GM12878 (cell line): ENCODE measurements at places on chromosomes 16 and 17.
A peak's percentile ranks its signal among the peaks of the same experiment; 100 is the strongest.

- H3K27me3 ChIP-seq: no peaks in the 10 kb centered on the region
- H3K4me1 ChIP-seq: no peaks in the 10 kb centered on the region
These were observed 11.9 kb upstream of the HOXB2 start for GRCh38 chr17:48556576-48557401.

- no peak overlapping the region for H3K4me3 ChIP-seq
- H3K4me1 ChIP-seq: no peaks in the 10 kb centered on the region
- DNase-seq: no peak
- no peaks in the 10 kb centered on the region for H3K36me3 ChIP-seq
These were observed 10.6 kb downstream of the CES1 start for GRCh38 chr16:55822280-55822810.

DNA sequence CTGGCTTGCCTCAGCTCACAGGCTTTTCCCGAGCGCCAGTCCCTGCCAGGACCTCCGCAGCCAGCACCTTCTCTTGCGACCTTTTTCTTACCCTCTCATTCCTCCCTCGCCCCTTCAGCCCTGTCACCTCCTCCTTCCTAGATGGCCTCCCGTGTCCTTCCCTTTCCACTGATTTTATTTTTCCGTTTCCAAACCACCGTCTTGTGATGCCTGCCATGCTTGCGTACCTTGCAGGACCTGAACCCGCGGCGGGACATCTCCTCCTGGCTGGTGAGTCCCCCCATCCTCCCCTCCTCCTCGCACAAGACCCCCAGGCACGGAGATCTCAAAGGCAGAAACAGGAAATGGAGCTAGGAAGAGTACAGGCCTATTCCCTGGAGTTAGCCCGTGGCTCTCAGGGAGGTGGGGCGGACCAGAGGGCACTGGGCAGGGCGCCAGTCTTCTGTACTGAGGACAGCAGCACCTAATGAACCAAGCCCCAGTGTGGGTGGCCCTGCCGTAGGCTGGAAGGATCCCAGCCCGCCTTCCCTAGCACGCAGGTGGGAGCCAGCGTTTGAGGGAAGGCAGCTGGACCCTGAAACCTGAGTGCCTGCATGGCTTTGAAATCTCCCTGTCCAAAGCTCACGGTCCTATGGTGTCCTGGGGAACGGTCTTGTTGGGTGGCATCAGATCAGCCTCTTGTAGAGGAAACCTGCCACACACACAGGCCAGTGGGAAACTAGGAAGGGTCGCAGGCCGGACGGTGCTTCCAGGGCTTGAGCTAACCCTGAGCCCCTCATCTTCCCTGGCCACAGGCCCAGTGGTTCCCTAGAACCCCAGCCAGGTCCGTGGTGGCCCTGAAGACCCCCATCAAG, 612 bp downstream of the CISD3 start:
- peak overlapping the region; percentile 90 for H3K4me3 ChIP-seq
- no peak for DNase-seq
- no peaks in the 10 kb centered on the region; the same call in 1 of the 2 replicates for H3K36me3 ChIP-seq
- H3K27ac ChIP-seq: peak overlapping the region; percentile 34
- H3K4me1 ChIP-seq: peaks cover 38% of the 10 kb centered on the region
- H3K27me3 ChIP-seq: no peaks in the 10 kb centered on the region

GRCh38 chr17:72534776-72535175, 414.0 kb downstream of the SOX9 start:
- H3K4me3 ChIP-seq: no peak overlapping the region
- no peak for DNase-seq
- no peaks in the 10 kb centered on the region for H3K36me3 ChIP-seq
- H3K27me3 ChIP-seq: no peaks in the 10 kb centered on the region
- peaks cover 1% of the 10 kb centered on the region for H3K4me1 ChIP-seq

DNA sequence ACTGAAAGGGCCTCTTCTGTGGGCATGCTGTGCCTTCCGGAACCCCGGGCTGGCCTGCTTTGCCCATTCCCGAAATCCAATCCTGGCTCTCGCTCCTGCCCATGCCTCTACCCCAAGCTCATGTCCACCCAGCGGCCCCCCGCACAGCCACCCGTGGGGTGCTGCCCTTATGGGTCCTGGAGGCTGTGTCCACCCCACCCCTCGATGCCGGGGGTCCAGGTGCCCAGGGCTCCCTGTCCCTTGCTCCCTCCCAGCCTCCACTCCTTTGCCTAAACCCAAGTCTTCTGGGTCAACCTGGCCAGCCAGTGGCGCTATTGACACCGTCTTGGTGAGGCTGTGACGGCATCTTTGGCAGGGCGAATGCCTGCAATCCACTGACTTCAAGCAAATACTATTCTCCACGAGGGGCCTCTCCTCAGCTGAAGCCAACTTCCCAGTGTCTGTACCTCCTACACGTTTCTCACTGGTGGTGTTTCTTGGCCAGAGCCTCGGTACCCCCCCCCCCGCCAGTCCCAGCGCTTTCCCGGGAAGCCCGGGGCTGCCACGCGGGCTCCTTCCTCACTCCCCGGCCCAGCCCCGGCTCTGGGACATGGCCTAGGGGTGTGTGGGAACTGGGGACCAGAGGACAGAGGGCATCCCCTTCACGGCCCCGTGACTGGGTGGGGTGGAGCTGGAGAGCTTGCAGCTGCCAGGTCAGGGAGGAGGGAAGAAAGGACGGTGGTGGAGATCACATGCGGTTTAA, 12.2 kb upstream of the DUS1L start:
- H3K27ac ChIP-seq: no peak overlapping the region
- H3K36me3 ChIP-seq: peaks cover 4% of the 10 kb centered on the region; the same call in 1 of the 2 replicates
- H3K27me3 ChIP-seq: no peaks in the 10 kb centered on the region
- H3K4me3 ChIP-seq: no peak overlapping the region

DNA sequence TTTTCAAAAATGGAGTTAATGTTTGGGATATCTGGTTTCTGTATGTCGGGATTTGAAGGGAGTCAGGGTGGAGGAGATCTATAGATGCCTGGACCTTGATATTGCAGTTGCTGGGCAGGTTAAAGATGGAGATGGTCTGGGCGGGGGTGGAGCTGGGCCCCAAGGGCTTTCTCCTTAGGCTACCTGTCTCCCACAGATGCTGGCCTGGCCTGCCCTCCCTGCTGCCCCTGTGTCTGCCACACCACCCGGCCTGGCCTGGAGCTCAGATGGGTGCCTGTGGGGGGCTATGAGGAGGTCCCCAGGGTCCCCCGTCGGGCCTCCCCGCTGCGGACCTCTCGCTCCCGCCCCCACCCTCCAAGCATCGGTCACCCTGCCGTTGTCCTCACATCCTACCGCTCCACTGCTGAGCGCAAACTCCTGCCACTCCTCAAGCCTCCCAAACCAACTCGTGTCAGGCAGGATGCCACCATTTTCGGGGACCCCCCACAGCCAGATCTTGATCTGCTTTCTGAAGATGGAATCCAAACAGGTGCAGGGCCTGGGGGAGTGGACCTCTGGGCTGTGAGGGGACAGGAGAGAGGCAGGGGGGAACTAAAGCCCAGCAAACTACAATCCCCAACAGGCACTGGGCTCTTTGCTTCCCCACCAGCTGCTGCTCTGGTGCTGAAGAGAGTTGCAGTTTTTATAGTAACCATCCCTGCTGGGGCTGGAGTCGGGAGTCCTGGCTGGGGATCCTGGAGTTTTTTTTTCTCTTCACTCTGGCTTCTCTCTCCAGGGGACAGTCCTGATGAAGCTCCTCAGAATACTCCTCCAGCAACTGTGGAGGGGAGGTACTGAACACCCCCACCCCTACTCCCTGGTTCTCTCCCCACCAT, 2.9 kb downstream of the ARHGEF15 start:
- no peaks in the 10 kb centered on the region for H3K4me1 ChIP-seq
- H3K4me3 ChIP-seq: no peak overlapping the region

- no peaks in the 10 kb centered on the region for H3K4me1 ChIP-seq
- no peaks in the 10 kb centered on the region; the same call in 1 of the 2 replicates for H3K27me3 ChIP-seq
- H3K4me3 ChIP-seq: no peak overlapping the region
- no peak overlapping the region for H3K27ac ChIP-seq
These were observed 40.4 kb upstream of the DNAH17 start for GRCh38 chr17:78617511-78618061.

DNA sequence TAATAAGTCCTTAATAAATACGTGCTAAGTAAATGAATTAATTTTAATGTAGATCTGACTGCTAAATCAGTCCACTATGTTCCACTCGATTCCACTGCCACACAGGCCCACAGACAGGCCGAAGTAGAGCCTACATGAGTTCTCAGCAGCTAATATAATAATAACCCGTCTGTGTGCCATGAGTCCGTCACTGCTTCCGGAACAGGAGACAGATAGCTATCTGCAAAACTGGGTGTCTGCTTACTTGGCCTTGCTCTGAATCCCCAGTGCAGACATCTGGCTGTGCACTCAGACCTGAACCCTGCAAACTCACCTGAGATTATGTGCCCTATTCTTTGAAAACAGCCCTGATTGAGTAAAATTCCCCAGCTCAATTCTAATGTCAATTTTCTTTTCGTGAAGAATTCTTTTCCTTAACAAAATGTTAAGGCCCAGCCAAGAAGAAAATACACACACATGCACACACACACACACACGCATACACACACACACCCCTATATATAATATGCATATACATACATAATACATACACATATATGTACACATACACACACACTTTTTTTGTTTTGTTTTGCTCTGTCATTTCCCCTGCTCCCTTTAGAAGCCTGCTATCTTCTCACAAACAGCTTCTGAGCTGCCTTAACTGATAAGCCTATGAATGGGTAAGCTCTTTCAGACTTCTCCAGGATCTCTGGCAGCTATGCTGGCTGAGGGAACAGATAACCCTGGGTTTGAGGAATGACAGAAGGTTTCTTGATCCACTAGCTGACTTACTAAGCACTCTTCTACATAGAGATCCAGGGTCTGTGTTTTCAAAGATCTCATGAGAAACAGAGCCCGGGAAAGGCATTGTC, 39.8 kb upstream of the TOM1L1 start:
- no peak overlapping the region for H3K4me3 ChIP-seq

DNA sequence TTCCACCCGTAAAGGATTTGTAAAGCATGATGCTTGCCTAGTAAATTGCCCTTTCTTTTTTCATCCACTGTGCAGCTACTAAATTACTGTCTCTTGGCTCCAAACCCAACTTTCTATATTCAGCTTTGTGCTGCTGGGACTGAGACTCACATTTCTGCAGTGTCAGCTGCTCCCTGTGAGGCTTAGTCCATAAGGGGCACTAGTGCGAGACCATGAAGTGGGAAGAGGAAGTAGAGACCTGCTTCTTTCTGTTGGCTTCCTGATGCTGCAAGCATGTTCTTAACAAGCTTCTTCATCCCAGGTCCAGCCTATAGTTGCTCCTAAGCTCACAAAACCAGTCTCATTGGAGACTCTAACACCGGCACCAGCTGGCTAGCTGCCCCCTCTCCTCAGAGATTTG, 74.9 kb upstream of the HS3ST2 start:
- H3K36me3 ChIP-seq: no peaks in the 10 kb centered on the region; the same call in 1 of the 2 replicates
- DNase-seq: no peak
- no peaks in the 10 kb centered on the region for H3K4me1 ChIP-seq
- no peak overlapping the region for H3K4me3 ChIP-seq

- DNase-seq: peak; percentile 19
- no peak overlapping the region for H3K27ac ChIP-seq
- no peaks in the 10 kb centered on the region for H3K36me3 ChIP-seq
- H3K27me3 ChIP-seq: no peaks in the 10 kb centered on the region
- H3K4me3 ChIP-seq: no peak overlapping the region
These were observed 32.3 kb upstream of the TAOK1 start for GRCh38 chr17:29357821-29358232.

- H3K4me3 ChIP-seq: peak overlapping the region; percentile 86
- H3K36me3 ChIP-seq: no peaks in the 10 kb centered on the region
- H3K4me1 ChIP-seq: peaks cover 25% of the 10 kb centered on the region
- peaks cover 2% of the 10 kb centered on the region; the same call in 1 of the 2 replicates for H3K27me3 ChIP-seq
These were observed 787 bp downstream of the ZFPM1 start for GRCh38 chr16:88453611-88454522.

DNA sequence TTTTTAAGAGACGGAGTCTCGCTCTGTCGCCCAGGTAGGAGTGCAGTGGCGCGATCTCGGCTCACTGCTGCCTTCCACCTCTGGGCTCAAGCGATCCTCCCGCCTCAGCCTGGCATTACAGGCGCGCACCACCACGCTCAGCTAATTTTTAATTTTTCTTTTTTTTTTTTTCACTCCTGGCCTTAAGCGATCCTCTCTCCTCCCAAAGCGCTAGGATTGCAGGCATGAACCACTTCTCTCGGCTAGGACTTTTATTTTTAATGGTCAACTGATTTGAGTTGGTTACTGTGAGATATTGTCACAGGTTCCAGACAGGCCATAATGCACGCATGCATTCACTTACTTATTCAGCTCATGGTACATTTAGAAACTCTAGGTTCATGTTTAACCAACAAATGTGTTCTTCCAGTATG, 888 bp downstream of the PIGW start:
- peaks cover 17% of the 10 kb centered on the region for H3K36me3 ChIP-seq
- peak overlapping the region; percentile 98 for H3K27ac ChIP-seq
- H3K4me3 ChIP-seq: peak overlapping the region; percentile 81
- no peaks in the 10 kb centered on the region for H3K27me3 ChIP-seq
- peaks cover 9% of the 10 kb centered on the region for H3K4me1 ChIP-seq

DNA sequence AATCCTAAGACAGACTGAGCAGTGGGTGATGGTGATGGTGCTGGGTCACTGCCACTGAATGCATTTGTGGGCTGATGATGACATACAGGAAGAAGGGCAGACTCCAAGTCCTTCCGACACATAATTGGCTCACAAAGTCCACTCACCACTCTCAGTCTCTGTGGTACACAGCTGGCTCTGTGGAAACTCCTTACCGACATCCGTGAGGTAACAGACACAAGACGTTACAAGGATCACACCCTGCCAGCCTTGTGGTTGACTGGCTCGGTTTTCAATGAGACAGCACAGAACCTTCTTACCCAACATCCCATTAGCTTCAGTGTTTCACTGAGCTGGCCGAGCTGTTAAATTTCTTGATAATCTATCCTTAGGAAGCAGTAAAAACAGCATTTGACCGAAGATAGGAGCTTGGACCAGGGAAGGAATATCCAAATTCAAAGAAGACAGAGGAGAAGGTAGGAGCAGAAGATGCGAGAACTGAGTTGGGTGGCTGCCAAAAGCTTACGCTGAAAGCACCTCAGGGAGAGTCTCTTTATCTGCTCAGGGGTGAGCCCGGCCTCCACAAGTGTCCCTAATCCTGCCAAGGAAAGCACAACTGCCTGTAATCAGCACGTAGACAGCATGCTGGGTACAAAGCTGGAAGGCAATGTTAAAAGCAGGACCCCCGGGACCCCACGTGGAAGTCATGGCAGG, 5.5 kb upstream of the MXRA7 start:
- DNase-seq: no peak
- no peak overlapping the region for H3K27ac ChIP-seq
- H3K4me1 ChIP-seq: peaks cover 8% of the 10 kb centered on the region
- no peak overlapping the region for H3K4me3 ChIP-seq

DNA sequence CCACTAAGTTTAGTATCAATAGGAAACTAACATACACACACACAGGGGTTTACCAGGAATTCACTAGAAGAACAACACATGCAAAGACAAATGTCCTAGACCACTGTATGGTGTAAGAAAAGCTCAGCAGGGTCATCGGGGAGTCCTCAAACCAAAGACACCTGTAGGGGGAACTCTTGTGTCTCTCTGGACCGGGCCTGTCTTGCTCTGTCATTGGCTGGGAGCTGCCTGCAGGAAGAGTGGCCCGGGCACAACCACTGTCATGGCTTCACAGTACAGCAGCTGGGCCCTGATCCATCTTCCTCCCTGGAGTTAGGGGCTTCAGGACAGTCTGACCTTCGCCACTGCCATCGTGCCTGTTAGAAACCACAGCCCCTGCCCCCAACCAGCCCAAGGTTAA, 263.6 kb upstream of the DYNLRB2 start:
- H3K4me1 ChIP-seq: no peaks in the 10 kb centered on the region
- DNase-seq: no peak
- H3K27ac ChIP-seq: no peak overlapping the region

- no peak overlapping the region for H3K4me3 ChIP-seq
- H3K4me1 ChIP-seq: peaks cover 11% of the 10 kb centered on the region
- no peaks in the 10 kb centered on the region for H3K27me3 ChIP-seq
- DNase-seq: no peak
- no peak overlapping the region for H3K27ac ChIP-seq
- no peaks in the 10 kb centered on the region for H3K36me3 ChIP-seq
These were observed 9.4 kb downstream of the NPRL3 start for GRCh38 chr16:129075-129474.

- peak overlapping the region; percentile 77 for H3K4me3 ChIP-seq
- H3K27me3 ChIP-seq: no peaks in the 10 kb centered on the region
These were observed 741 bp downstream of the CYB5B start for GRCh38 chr16:69424935-69425784.
